GM23338 (cell line): ENCODE measurements at places on chromosomes 3 and 15. TPM values are rescaled to one million over a fixed set of nuclear protein-coding genes. Genes with fewer than 3 reads are reported as not detected.

The HES1 gene
- 59.3 and 60.8 TPM in 2 replicates for polyA plus RNA-seq

The GOLGA8N gene
- 0.17 and 0.40 TPM in 2 replicates for polyA plus RNA-seq

The MOBP gene
- polyA plus RNA-seq = not detected in 2 replicates

The MAGEL2 gene
- 4.8 and 6.0 TPM in 2 replicates for polyA plus RNA-seq

The ISL2 gene
- 0.65 and 1.0 TPM in 2 replicates for polyA plus RNA-seq

The DPPA2 gene
- polyA plus RNA-seq = 18.9 and 21.5 TPM in 2 replicates

The RTP4 gene
- polyA plus RNA-seq = not detected in 2 replicates

The CACNA2D3 gene
- 2.1 and 2.2 TPM in 2 replicates for polyA plus RNA-seq

The RPL4 gene
- polyA plus RNA-seq = 2,989 and 3,203 TPM in 2 replicates

The DLG1 gene
- polyA plus RNA-seq = 21.6 and 27.6 TPM in 2 replicates

The GOLGA6D gene
- polyA plus RNA-seq = 0.71 and 0.99 TPM in 2 replicates

The KBTBD13 gene
- polyA plus RNA-seq = 0.09 TPM in 1 of 2 replicates, not detected in the other

The HRH1 gene
- not detected in 2 replicates for polyA plus RNA-seq

The GPR62 gene
- 0.10 and 0.42 TPM in 2 replicates for polyA plus RNA-seq

The APOD gene
- polyA plus RNA-seq = not detected in 2 replicates

The CSPG5 gene
- polyA plus RNA-seq = 0.86 and 1.3 TPM in 2 replicates

The ABTB1 gene
- 3.7 TPM in 2 replicates for polyA plus RNA-seq

The NT5DC2 gene
- polyA plus RNA-seq = 260 and 269 TPM in 2 replicates

The BFSP2 gene
- not detected in 2 replicates for polyA plus RNA-seq

The SIDT1 gene
- not detected in 2 replicates for polyA plus RNA-seq

The CHDH gene
- polyA plus RNA-seq = 2.3 and 2.5 TPM in 2 replicates

The PPARG gene
- 0.15 TPM in 1 of 2 replicates, not detected in the other for polyA plus RNA-seq

The TSC22D2 gene
- polyA plus RNA-seq = 33.8 and 34.2 TPM in 2 replicates

The NDUFB5 gene
- 101 and 113 TPM in 2 replicates for polyA plus RNA-seq

The GOLGA6L7 gene
- polyA plus RNA-seq = 0.23 and 0.47 TPM in 2 replicates

The CFAP100 gene
- polyA plus RNA-seq = not detected in 2 replicates

The AAGAB gene
- polyA plus RNA-seq = 19.1 and 20.8 TPM in 2 replicates

The CIB2 gene
- polyA plus RNA-seq = 56.6 and 59.5 TPM in 2 replicates

The HHLA2 gene
- polyA plus RNA-seq = not detected in 2 replicates

The FANCD2OS gene
- 0.94 TPM in 1 of 2 replicates, not detected in the other for polyA plus RNA-seq

The CHRFAM7A gene
- polyA plus RNA-seq = 0.99 and 1.4 TPM in 2 replicates

The PCSK6 gene
- 1.7 and 2.4 TPM in 2 replicates for polyA plus RNA-seq

The CRYBG3 gene
- 1.9 and 2.3 TPM in 2 replicates for polyA plus RNA-seq

The FRMD5 gene
- polyA plus RNA-seq = 4.4 and 5.9 TPM in 2 replicates

The WDR93 gene
- not detected in 2 replicates for polyA plus RNA-seq

The XXYLT1 gene
- 13.5 and 14.7 TPM in 2 replicates for polyA plus RNA-seq

The PLSCR4 gene
- polyA plus RNA-seq = 1.4 and 2.9 TPM in 2 replicates

The SH3GL3 gene
- 15.9 and 18.8 TPM in 2 replicates for polyA plus RNA-seq

The SNAPC5 gene
- 41.1 and 43.2 TPM in 2 replicates for polyA plus RNA-seq

The TM4SF1 gene
- 0.49 and 0.74 TPM in 2 replicates for polyA plus RNA-seq

The GOLGA8Q gene
- not detected in 2 replicates for polyA plus RNA-seq

The DAZL gene
- polyA plus RNA-seq = 2.5 and 3.2 TPM in 2 replicates

The GHSR gene
- not detected in 2 replicates for polyA plus RNA-seq

The CCR1 gene
- 0.12 TPM in 1 of 2 replicates, not detected in the other for polyA plus RNA-seq

The SAMMSON gene
- not detected in 2 replicates for polyA plus RNA-seq

The SLC12A1 gene
- 0.52 and 0.57 TPM in 2 replicates for polyA plus RNA-seq

The HEG1 gene
- polyA plus RNA-seq = 1.8 and 1.9 TPM in 2 replicates

The LRTM1 gene
- polyA plus RNA-seq = 0.47 TPM in 1 of 2 replicates, not detected in the other
